Kidney (tissue), 22 donors: ENCODE measurements at places on chromosomes 4 and X. TPM values are rescaled to one million over a fixed set of nuclear protein-coding genes. Genes with fewer than 3 reads are reported as not detected.
A peak's percentile ranks its signal among the peaks of the same experiment; 100 is the strongest.

Gene DDIT4L
- 15.2 TPM for polyA plus RNA-seq

Gene ACOX3
- polyA plus RNA-seq, result 10.1 TPM

Gene BST1
- polyA plus RNA-seq, result 19.0 TPM

Gene TMEM156
- 1.8 TPM for polyA plus RNA-seq

Gene GLRB
- polyA plus RNA-seq, result 5.2 TPM

DNA sequence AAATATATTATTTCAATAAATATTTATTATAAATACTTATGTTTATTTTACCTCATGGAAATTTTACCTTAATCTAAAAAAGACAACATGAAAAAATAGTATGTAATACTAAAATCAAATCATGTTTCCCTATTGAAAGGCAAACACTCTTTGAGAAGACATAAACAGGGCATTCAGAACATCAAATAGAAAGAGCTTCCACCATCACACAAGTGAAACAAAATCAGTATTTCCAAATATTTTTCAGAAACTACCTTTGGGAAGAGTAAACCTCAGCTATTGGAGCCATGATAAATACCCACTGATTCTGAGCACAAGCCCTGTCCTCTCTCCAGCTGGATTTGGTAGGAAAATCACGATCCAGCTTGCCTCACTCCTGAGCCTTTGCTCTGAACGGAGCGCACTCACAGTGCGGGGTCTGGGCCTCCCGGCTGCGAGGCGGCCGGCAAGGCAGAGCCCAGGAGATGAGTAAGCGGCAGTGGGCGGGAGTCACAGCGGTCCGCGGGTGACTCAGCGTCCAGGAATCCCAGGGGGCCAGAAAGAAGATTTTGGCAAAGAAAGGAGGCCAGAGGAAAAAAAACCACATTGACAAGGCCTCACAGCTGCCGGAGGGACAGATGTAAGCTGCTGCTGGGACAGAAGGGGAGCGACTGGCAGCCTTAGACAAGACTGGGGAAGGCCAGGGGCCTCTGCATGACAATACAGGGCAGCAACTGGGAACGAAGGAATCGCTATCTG, 14.7 kb upstream of the ANXA5 start:
- peak; percentile 56 for DNase-seq

DNA sequence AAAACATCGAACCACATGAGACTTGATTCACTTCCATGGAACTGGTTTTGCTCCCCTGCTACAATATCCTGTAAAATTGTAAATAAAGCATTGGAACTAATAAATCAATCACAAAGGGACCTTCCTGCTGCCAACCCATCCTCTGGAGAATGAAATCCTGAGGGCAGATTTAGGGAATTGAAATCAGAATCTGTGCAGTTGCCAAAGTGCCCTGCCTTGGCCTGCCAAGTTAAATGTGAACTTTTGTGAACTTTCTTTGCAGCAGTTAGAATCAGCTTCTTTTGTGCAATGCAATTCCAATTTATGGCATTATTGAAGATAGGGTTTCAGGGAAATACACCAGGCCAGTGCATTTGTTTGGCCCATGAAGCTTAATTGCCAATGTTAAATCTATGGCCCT, 263.1 kb downstream of the PTTG2 start:
- DNase-seq, result no peak

- DNase-seq, result no peak
These were observed 46.4 kb downstream of the GAB1 start for GRCh38 chr4:143383005-143383574.

DNA sequence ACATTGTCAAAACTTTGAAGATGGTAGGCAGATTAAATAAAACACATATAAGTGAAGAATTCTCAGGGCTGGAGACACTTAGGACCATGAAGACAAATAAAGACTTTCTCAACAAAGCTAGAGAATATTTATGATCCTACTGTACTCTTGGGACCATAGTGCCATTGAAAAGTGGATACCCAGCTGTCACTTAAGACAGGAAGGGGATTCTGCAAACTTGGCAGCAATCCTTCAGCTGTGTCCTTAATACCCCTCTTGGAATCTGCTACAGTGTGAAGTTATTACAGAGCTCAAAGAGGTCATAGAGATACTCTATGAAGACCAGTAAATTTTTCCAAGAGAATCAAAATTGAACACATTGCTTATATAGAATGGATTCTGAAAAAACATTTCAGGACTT, 24.3 kb downstream of the PDE5A start:
- DNase-seq, result no peak

DNA sequence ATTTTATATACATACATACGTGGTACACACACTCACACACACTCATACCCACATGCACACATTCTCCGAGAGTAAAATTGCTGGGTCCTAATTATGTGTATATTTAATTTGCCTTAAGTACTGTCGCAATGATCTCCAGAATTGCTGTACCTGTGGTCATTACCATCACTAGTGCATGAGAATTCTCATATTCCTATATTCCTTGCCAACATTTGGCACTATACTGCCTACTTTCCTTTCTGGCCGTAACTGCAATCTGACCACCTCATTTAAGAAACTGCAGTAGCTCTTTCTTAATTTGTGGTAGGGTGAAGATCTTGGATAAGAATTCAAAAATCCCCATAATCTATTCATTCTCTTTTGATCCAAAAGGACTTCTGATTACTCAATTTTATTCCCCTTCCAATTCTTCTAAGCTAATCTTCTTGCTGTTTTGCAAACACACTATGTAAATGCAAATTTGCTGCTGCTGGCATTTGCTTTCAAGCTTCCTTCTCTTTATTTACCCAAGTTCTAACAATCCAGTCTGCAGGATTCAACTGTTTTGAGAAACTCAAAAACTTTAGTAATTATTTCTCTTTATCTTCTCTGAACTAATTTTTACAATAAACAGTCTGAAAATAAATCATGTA, 45.1 kb downstream of the ASIC5 start:
- no peak for DNase-seq

DNA sequence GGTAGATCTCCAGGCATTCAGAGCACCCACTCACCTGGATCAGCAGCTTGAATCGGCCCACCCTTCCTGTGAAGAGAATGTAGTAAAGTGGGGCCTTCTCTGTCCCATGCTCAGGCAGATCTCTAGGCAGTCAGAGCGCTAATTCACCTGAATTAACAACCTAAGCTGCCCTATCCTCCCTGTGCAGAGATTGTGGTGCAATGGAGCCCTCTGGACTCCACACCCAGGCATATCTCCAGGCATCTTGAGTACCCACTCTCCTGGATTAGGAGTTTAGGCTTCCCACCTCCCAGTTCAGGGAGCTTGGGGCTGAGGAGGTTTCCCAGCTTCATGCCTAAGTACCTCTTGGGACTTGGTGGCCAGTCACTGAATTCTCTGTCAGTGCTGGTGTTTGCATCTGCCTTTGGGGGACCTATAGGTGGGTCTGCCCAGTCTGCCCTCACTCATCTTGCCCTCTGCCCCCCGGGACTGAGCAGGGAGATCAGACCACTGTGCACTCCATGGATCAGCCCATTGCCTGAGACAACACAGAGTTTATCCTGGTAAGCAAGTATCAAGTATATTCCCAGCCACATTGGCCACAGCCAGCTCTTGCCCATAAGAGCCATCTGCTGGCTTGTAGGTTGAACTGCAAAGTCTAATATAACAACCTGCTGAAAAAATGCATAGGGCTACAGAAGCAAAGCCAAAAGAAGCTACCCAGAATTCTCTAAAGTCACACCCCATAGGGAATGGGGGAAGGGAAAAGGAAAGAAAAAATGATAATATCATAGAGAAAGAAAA, 372.9 kb downstream of the KLHL13 start:
- no peak for DNase-seq

DNA sequence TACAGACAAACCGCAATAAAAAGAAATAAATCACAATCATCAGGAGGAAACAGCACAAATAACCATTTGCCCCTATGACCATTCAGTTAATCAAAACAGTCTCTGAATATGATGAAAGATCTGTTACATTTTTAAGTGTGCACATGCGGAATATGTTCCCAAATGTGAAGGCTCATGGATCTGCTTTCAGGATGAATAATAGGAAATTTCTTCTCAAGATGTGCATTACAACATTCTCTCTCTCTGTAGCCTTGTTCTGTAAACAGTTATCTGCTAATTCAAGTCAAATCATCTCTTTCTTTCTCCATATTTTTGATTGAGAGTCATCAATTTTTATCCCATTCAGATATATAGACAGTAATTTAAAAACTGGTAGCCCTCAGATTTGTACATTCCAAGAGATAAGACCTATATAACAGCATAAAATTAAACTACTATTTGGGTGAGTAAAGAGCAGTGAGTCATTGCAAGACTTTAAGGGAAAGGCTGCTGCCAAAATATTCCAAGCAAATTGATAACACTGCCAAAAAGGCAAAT, 433.9 kb upstream of the ATOH1 start:
- DNase-seq, result no peak

GRCh38 chr4:181018913-181019312, 1224.3 kb upstream of the TENM3 start:
- no peak for DNase-seq

- no peak for DNase-seq
These were observed 92.3 kb upstream of the LEF1 start for GRCh38 chr4:108261026-108261425.

- no peak for DNase-seq
These were observed 111.8 kb downstream of the TMEM144 start for GRCh38 chr4:158322109-158322508.

DNA sequence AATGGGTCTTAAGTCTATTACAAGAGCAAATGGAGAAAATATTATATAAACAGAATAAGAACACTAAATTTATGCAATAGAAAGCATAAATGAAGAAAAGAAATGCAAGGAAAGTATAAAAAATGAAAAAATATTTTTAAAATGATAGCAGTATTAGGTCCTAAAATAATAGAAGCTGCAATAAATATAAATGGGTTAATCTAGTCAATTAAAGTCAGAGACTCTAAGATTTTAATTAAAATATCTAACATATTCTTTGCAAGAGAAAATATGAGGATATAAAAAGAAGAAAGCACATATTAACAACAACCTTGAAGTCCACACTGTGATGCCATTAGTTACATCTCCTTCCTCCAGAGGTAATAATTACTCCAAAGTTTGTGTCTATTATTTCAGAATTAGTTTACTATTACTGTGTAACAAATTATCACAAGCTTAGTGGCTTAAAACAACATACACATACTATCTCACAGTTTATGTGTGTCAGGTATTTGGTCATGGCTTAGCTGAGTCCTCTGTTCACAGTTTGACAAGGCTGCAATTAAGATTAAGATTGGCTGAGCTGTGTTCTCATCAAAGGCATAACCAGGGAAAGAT, 174.9 kb downstream of the NAA11 start:
- DNase-seq, result no peak
